ENCODE measurements at places on chromosomes 12 and 14.

GRCh38 chr14:36430662-36431084 lies 89.4 kb downstream of the NKX2-1 start:
- DNase-seq = no peak

- DNase-seq = no peak
These were observed 58.7 kb downstream of the STX2 start for GRCh38 chr12:130780325-130780724.

- DNase-seq = no peak
These were observed 163.6 kb downstream of the BRMS1L start for GRCh38 chr14:35989736-35990135.

DNA sequence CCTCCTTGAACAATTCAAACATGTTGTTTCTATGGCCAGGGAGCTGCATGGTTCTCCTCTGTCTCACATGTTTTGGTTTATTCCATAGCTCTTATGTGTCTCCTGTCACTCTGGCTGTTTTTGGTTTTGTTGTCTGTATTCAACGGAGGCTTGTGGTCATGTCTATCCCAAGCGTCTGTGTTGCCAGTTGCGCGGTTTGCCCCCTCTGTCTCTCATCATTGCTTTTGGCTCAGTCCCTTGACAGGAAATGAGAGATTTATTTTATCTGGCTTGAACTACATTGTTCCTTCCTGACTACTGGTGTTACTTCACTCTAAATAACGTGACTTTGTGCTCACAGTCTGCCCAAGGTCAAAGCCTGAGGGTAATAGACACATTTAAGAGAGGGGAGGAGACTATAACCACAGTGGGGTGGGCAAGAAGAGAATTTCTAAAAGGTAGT lies 96.4 kb upstream of the SOX5 start:
- DNase-seq = no peak

DNA sequence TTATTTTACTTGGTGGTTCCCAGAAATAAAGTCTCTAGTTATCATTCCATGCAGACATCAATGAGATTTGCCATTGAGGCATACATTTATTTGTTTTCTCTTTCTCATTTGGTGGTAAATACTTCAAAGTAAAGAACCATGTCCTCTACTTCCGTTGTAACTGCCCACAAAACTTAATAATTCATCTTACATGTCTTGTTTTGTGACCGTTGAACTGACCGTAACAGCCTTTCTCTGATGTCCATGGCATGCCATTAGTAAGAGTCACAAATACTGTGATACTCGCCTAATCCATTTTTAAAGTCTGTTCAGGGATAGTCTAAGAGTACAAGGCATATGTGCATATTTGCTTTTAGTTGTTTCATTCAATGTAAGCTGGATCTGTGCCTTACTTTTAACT lies 145.3 kb downstream of the ETV6 start:
- DNase-seq = no peak

DNA sequence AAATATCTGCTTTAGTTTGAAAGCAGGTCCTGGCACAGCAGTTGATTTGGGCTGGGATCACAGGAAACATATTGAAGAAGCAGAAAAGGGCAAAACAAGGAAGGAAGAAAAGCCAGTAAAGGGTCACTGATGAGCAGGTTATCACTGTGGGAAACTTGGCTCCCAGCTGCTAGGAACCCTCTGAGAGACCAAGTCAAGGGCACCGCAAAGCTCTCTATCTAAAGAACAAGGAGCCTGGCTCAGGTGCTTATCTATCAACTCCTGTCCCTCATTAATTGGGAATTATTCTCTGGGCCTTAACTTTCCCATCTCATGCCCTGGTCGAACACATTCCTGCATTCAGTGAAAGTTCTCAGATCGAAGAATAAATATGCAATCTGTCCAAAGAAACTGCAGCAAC lies 450.9 kb upstream of the RPL10L start:
- DNase-seq = no peak

DNA sequence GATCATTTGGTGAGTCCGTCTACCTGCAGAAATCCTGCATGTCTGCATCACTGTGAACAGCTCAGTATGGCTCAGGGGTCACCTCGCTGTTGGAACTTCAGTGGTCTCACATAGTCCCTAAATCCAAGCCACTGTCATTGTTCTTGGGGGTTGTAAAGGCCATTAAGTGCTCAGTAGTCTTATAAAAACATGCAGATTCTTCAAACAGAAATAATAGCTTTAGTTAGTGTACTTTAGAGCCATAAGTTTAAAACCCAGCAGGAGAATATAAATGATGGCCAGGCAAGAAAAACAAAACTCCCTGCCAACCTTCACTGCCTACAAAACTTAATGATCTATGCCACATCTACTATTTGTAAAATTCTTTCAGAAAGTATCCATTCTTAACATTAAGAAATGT lies 396.3 kb downstream of the SYT1 start:
- no peak for DNase-seq

GRCh38 chr12:131606218-131606901 lies 104.5 kb upstream of the SFSWAP start:
- no peak for DNase-seq

GRCh38 chr12:107990325-107990724 lies 138.8 kb upstream of the WSCD2 start:
- no peak for DNase-seq

GRCh38 chr14:24231263-24232120 lies 675 bp downstream of the NEDD8 start:
- DNase-seq = no peak

DNA sequence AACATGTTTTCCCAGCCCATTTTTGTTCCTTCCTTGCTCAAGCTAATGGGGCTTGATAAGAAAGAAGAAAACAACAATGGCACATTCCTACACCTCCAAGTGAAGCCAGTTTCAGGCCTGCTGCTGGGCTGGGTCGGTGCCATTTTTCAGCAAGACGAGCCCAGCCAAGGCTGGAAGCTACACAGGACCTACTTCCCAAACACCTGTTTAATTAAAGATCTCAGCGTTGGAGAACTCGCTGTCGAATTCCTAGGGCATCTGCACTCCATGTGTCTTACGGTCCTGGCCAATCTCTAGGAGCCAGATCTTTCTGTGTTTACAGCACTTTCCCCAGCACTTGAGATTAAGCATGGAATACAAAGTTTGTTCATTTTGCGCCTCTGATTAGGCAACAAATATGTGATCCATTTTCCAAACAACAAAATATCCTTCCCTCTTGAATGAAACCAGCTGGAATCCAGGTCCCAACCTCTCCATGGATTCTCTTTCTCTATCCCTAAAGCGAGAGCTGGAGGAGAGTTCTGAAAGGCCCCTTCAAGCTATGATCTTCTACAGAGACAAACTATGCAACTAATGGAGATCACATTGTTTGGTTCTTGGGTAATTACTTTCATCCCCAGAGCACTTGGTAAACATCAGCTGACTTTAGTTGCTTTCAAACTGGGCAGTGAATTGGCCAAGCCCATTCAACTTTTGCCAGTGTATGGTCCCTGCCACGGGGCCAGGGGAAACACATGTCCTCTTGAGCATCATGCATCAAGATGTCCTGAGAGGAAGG lies 34.3 kb upstream of the TC2N start:
- no peak for DNase-seq

- no peak for DNase-seq
These were observed 111.0 kb downstream of the MNAT1 start for GRCh38 chr14:60845523-60845922.

GRCh38 chr12:57129321-57129842 lies 1.1 kb downstream of the LRP1 start:
- no peak for DNase-seq

- no peak for DNase-seq
These were observed 50.1 kb downstream of the RASSF3 start for GRCh38 chr12:64660237-64661018.

- DNase-seq = no peak
These were observed 23.8 kb downstream of the BAZ1A start for GRCh38 chr14:34851395-34851794.

GRCh38 chr14:80136358-80136757 lies 74.9 kb downstream of the DIO2 start:
- DNase-seq = no peak

DNA sequence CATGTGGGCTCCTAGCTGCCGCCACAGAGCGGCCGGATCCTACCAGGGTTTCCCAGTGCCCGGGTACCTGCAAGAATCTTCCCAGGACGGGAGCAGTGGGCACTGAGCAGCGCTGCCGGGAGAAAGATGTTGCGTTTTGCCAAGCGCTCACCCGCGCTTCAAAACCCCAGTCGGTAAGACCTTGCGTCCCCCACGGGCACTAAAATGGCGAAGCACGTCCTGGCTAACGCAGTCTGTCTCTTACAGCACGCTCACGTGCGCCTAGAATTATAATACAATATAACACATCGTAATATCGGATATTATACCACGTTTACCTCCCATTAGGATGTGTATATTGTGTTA lies 35.1 kb upstream of the TBX5 start:
- DNase-seq = no peak

DNA sequence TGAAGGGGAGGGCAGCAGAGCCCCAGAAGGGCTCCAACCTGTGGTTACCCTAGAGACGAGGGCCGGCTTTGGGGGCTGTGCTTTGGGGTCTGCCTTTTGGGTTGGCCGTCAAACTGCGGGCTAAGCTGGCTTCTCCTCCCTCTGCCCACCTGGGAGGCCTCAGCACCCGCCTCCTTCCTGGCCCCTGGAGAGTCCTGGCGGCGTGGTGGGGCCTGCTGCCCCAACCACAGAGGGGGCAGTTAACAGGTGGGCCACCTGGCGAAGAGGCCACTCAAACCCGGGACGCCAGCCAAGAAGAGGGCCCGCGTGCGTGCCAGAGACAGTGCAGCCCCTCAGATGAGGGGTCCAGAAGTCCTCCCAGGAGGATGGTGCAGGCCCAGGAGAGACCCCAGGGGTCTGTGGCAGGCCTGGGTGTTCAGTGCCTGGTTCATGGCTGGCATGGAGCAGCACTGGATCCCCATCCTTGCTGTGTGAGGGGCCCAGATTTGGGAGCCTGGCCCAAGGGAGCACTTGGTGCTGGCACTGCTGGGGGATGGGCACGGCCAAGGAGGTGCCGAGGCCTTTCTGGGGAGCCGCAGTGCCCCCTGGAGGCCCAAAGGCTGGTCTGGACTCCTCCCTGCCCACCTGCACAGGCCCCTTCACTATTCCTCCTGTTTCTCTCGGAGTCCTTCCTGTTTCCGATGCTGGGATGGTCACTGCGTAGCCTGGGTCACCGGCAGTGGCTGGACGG lies 48.8 kb downstream of the LRCOL1 start:
- DNase-seq = no peak
